ENCODE measurements at places on chromosomes 5 and 9.

- DNase-seq: peak; percentile 74
These were observed at the start of gene RIGI for GRCh38 chr9:32526041-32526706. RIGI (minus strand) TSS chr9:32526196; CDS start chr9:32526166, 30 bp downstream.

DNA sequence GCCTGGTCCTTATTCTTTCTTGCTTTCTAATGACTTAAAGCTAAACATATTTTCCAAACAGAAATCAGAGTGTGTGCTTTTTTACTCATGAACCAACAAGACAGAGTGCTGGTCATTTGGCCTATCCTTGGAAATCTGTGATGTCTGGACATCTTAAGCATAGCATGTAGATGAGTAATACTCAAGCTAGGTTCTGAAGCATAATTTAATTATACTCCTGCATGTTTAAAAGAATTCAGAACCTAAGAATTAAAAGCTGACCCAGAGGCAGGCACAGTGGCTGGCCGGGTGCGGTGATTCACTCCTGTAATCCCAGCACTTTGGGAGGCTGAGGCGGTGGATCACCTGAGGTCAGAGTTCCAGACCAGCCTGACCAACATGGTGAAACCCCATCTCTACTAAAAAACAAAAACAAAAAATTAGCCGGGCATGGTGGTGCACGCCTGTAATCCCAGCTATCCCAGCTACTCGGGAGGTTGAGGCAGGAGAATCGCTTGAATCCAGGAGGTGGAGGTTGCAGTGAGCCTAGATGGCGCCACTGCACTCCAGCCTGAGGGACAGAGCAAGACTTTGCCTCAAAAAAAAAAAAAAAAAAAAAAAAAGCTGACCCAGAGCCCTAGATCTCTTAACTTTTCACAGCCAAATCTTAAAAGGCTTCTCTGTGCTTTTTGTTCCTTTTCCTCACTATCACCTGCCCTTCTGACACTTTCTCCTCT lies 16.2 kb upstream of the TJP2 start:
- no peak for DNase-seq

- no peak for DNase-seq
These were observed 81.2 kb downstream of the ARSB start for GRCh38 chr5:78903861-78904260.

DNA sequence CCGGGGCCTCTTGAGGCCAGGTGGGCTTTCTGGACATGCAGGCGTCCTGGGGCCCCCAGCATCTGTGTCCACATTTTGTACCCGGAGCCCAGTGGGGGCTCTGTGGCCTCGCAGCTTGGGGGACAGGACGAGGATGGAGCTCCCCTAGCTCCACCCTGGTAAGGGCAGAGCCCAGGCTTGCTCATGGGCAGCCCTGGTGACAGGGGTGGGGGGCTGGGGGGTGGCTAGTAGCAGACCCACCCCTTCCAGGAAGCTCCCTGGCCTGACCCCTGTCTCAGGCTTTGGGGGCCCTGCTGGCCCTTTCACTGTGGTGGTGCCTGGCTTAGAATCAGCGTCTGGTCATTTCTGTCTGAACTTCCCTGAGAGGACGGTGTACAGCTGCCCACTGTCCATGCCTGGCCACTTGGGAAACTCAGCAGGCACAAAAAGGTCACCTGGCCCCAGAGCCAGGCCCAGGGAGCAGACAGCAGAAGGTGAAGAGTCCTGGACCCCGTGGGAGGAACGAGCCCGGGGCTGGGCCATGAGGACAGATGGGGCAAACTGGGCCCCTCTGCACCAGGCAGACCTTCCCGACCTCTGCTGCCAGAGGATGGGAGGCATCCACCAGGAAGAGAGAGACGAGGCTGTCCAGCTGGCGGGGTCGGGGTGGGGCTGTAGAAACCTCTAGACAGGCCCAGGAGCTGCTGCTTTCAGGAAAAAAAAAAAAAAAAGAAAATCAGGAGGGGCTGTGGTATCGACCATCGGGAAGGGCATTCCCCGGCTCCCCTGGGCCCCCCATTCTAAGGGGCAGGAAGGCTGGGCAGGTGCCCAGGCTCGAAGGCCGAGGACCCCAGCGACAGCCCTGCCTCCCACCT lies 52.8 kb downstream of the EXD3 start:
- no peak for DNase-seq

DNA sequence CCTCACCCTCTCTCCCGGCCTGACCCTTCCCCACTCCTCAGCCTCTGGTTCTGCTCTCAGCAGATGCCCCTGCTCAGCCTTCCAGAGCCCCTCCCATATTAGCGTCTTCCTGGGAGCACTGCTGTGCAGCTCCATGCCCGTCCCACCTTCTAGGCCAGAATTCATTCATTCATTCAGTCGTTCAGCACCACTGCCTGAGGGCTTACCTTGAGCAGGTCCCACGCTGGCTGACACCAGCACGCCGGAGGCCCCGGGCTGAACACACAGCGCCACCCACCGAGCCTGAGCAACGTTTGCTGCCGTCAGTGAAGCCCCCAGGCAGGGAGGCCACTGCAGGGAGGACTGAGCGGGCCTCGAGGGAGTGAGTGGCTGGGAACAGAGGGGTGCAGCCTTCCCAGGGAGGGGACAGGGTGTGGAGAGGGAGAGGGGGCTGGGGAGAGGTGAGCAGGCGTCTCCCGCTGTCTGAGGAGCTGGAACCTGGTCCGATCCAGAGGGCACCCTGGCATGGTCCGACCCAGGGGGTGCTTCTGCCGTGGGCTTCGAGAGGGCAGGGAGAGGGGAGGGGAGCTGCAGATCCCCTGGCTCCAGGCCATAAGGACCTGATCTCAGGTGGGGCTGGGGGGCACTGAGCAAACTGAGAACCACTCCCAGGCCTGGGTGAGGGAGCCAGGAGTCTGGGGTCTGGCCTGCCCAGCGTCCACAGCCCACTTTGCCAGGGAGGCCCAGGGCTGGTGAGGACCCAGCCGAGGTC lies 98.8 kb upstream of the RAPGEF1 start:
- DNase-seq: no peak

DNA sequence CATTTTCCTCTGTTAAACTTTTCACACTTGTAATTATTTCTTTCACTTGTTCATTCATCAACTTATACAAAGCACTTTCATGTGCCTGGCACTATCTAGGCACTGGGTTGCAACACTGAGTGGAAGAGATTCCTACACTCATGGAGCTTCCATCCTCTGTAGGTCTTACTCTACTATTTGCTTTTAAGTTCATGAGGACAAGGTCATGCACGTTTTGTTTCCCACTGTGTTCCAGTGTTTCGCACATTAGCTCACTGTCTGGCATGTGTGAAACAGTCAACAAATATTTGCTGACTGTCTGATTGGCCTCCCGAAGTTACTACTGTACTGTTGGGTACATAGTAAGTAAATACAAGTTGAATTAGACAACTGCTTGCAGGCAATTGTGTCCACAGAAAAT lies 87.9 kb upstream of the IFNK start:
- no peak for DNase-seq

GRCh38 chr9:104025945-104026344 lies 68.2 kb upstream of the SMC2 start:
- DNase-seq: no peak

DNA sequence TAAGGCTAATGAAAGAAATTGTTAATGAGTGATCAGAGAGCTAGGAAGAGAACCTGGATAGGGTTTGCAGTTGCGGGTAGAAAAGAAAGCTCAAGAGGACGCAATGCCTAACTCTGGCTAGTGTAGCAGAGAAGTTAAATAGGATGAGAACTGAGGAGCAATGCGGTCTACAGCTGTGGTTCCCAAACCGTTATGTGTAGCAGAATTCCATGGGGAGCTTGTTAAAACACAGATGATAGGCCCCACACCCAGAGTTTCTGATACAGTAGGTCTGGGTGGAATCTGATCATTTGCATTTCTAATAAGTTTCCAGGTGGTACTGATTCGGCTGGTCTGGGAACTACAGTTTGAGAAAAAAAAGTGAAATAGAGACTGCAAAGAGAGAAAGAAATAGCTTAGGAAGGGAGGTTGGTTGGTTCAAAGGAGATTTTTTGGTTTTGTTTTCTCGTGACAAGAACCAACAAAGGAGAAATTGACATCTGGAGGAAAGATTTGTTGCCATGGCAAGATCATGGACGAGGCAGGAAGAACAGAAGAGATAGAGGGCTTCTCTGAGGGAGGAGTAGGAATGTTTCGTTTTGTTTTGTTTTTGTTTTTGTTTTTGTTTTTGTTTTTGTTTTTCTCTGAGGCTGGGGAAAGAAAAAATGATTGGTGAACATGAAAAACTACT lies 276.1 kb downstream of the ARRDC3 start:
- no peak for DNase-seq

DNA sequence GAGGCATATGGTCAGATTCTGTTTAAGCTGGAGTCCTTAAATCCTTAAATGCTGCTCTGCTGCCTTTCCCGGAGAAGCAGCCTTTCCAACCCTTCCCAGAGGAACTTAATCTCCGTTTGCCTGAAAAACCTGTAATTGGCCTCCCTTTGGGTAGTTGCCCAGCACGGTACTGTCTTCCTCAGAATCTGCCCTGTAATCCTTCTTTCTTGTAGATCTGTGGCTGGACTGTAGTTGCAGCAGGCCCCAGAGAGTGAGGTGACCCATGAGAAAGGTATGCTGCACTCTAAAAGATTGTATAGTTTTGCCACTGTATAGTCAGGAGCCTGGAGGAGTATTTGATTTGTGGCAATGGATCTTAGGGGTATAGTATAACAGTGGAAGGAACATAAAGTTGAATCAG lies 11.7 kb downstream of the SPIN1 start:
- no peak for DNase-seq

DNA sequence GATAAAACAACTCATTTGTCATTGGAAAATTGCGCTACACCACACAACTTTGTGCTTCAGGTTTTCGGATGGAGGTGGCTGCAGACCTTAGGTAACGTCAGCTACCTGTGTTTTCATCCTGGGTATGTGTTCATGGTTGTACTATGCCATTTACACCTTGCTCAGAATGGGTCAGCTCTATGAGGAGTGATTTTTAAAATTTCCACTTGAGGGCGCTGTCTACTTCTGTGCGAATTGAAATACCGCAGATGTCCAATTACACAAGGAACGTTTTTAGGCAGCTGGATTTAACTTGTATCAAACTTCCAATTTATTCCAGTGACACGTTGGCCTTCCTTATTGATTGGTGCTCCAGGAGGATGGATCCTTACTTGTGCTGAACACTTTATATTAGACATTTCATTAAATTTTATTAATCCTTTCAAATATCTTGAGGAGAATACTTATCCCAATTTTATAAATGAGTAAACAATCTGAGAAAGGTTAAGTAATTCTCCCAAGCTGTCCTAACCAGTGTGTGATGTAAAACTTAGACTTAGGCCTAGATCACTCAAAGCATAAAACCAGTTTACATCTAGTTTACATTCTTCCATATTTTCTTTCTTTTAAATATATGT lies 23.4 kb downstream of the DMRTA1 start:
- DNase-seq: no peak

DNA sequence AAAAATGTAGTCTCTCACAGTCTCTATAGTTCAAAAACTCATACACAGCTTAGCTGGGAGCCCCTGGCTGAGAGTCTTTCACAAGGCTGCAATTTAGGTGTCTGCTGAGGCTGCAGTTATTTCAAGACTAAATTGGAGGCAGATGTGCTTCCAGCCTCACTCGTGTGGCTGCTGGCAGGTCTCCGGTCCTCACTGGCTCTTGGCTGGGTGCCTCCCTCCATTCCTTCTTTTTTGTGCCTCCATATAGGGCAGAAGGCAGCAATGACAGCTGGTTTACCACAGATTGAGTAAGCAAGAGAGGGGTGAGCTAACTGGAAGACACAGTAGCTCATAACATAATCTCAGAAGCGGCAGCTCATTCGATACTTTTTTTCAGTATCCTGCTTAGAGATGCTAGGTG lies 2167.7 kb upstream of the WWC1 start:
- no peak for DNase-seq

- no peak for DNase-seq
These were observed 27.3 kb downstream of the ANP32B start for GRCh38 chr9:98010445-98010844.

- DNase-seq: no peak
These were observed 97.2 kb downstream of the MVB12B start for GRCh38 chr9:126423916-126424185.

GRCh38 chr5:96868603-96869371 lies 7.5 kb upstream of the ERAP2 start:
- peak; percentile 42 for DNase-seq

DNA sequence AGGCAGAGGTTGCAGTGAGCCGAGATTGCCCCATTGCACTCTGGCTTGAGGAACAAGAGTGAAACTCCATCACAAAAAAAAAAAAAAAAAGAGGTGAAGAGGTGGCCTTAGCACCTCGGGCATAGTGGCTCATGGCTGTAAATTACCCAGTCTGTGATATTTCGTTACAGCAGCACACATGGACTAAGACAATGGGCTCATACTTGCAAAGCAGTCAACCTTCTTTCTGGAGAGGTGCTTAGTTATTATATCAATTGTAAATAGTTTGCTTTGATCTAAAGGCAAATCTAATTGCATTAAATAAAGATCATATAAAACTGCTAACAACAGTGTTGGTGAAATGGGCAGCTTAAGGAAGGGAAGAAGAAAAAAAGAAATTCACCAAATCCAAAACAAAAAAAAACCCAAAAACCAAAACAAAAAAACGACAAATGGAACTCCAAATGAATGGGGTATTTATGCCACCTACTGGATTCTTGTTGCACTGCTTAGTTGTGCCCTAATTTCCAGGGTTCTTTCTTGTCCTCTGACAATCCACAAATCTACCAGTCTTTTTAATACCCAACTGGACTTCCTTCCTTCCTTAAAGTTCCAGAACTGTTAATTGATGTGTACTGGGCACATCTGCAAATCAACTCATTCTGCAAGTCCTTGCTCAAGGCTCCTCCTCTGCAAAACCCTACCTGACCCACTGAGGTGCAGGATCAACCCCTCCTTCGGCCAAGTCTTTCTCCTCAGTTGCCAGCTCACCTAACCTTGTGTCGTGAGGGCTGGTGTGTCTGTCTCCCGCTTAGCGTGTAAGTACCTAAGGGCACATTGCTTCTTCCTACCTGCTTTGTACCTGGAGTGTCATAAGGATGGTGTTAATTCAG lies 35.0 kb upstream of the DMRT1 start:
- DNase-seq: no peak

- no peak for DNase-seq
These were observed 12.8 kb upstream of the SRP19 start for GRCh38 chr5:112848116-112848811.

DNA sequence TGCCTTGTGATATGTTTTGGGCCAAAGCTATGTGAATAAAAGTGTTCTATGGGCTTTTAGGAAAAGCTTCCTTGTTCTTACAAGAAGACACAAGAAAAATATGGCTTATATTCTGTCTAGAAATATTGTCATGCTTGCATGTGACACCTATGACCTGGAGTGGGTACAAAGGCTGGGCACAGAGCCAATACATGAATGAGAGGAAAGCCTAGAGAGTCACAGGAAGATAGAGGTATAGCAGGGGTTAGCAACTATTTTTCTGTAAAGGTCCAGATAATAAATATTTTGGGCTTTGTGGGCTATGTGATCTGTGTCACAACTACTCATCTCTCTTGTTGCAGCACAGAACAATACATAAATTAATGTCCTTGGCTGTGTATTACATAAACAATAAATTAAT lies 196.6 kb upstream of the CD180 start:
- no peak for DNase-seq
